Right atrium auricular region (tissue), 2 donors: ENCODE measurements at places on chromosomes 6 and 20.

DNA sequence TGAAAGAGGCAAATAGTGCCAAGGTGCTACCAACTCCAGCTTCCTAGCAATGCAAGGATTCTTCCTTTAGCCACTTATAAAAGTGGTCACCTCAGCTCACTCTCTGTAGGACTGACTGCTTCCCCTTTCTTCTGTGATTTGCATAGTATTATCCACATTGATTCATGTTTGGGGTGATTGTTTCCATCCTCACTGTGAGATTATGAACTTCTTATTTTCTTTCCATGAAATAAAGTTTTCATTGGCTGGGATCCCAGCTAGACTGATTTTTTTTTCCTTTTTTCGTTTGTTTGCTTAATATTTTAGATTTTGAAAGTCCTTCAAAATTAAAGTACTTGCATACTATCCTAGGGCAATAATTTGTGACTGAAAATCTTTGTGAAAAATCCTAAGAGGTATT lies 50.5 kb downstream of the EYA4 start:
- no peak for DNase-seq

- DNase-seq = no peak
Measured at GRCh38 chr20:29079769-29080690, 2177.4 kb upstream of the DEFB115 start.

GRCh38 chr6:5280920-5281319 lies 19.6 kb downstream of the FARS2 start:
- DNase-seq = no peak

GRCh38 chr6:2843138-2843740 lies 1.6 kb upstream of the SERPINB1 start:
- no peak for DNase-seq

GRCh38 chr6:100670056-100670455 lies 205.3 kb upstream of the SIM1 start:
- no peak for DNase-seq

DNA sequence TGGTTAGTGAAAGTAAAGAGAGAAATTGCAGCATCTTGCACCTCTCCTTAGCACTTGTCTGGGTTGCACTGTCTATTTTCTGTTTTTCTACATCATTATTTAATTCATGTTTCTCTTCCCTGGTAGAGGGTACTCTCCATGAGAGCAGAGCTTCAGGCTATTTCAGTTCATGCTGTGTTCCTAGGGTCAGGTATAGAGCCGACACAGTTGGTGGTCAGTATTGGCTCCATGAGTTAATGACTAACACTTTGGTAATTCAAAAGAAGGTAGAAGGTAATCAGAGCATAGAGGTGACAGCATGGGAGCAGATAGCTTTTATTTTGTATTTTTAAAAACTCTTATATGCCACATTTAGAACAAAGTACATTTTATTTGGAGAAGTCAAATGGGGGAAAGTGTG lies 42.7 kb downstream of the RIMS1 start:
- no peak for DNase-seq

DNA sequence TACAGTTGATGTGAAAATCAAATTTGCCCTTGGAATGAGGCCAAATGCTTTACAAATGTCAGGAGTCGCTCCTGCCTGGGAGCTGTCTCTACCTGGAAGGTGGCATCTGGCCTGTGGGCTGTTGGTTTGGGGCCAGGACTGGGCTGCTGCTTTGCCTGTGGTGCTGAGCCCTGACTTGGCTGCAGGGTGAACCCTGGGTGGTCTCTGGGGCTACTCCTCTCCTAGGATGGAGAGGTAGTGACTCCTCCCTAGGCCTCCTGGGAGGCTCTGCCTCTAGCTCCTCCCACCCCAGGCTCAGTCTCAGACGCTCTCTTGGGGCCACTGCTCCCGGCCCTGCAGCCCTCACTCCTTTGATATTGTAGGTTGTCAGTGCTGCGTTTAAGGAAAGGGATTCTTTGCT lies 47.5 kb downstream of the EFCAB8 start:
- no peak for DNase-seq

- DNase-seq = no peak
Measured at GRCh38 chr20:52434041-52434425, 242.5 kb upstream of the ZFP64 start.

DNA sequence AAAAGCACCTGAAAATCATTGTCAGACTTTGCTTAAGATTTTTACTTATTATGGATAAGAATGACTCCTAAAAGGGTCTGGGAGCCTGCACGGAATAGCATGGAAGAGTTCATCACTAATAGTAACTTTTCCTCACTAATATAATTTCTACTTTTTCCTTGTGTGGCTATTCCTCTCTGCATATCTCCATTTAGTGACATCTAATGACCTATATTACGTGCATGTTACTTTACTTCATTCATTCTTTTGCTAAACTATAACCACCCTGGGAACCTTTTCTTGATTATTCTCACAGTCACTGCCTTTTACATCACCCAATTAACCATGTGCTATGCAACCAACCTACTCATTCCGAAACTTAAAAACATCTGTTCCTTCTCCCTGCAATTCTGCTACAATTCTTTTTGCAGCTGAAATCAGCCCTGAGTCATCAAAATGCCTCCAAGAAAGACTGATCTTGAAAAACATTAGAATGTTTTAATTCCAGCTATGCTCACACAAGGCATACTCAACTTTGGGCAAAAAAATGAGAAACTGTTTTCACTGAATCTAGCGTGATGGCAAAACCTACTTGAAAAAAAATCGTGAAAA lies 313.3 kb downstream of the RNGTT start:
- no peak for DNase-seq

DNA sequence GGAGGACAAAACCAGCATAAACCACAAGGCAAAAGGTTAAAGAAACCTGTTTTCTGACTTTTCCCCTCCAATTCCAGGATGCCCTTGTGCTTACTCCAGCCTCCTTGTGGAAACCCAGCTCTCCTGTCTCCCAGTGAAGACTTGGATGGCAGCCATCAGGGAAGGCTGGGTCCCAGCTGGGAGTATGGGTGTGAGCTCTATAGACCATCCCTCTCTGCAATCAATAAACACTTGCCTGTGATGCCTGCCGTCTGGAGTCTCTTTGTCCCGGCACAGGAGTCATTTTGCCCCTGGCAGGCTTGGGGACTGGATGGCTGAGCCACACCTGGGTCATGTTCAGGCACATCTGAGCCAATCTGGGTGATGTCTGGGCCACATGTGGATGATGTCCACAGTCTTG lies 26.6 kb downstream of the BPIFB1 start:
- DNase-seq = no peak

- DNase-seq = no peak
Measured at GRCh38 chr6:125132058-125132457, 21.5 kb upstream of the TPD52L1 start.

DNA sequence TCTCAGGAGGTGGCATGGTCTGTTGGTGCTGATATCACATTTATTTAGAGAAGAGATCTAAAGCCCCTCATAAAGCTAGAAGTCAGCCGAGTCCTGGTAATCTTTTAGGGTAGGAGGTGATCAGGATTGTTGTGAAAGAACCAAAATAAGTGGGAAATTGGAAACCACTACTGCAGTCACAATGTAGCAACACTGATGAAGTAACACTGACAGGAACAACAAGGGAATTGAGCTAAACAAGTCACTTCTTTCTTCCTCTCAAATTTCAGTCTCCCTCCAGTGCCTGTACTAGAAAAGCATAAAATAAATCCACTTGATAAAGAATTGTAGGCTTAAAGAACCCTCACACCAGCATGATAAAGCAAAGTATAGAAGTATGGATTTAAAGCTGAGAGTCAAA lies 1509.0 kb downstream of the GRIK2 start:
- DNase-seq = no peak

- DNase-seq = no peak
Measured at GRCh38 chr6:140370976-140371870, 996.8 kb upstream of the CITED2 start.

DNA sequence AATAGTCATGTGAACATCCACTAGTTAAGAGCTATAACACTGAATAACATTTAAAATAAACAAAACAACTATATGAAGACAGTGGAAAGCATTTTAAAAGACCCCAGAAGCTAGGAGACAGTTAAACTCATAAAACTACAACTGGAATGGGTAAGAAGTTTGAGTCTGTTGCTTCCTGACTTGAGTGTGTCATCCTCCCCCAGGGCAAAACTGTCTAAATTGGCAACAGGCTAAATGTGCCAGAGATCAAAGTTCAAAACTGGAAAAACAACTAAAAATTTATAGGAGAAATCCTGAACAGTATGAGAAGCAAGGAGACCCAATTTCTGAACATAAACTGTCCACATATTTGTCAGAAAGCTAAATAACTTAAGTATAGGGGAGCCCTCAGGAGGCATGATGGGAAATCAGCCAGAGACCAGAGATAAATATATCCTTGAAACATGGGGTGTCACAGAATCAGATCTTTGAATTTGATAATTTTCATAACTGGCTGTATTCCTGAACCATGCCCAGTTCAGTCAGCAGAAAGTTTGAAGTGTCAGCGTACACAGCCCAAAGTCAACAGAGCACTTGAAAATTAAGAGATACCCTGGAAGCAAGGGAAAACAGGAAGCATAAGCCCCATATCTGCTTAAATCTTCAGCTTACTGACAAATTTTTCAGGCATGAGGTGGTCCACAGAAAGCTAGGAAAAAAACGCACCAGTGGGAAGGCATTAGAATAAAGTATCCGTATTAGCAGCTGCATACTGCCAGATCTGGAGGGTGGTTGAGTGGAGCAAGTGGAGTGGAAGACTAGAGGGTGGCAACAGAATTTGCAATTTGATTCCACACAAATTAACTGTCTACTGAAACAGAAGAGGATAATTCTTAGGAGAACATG lies 516.1 kb upstream of the MAN1A1 start:
- DNase-seq = no peak

- no peak for DNase-seq
Measured at GRCh38 chr6:40856271-40856670, 182.8 kb downstream of the UNC5CL start.

DNA sequence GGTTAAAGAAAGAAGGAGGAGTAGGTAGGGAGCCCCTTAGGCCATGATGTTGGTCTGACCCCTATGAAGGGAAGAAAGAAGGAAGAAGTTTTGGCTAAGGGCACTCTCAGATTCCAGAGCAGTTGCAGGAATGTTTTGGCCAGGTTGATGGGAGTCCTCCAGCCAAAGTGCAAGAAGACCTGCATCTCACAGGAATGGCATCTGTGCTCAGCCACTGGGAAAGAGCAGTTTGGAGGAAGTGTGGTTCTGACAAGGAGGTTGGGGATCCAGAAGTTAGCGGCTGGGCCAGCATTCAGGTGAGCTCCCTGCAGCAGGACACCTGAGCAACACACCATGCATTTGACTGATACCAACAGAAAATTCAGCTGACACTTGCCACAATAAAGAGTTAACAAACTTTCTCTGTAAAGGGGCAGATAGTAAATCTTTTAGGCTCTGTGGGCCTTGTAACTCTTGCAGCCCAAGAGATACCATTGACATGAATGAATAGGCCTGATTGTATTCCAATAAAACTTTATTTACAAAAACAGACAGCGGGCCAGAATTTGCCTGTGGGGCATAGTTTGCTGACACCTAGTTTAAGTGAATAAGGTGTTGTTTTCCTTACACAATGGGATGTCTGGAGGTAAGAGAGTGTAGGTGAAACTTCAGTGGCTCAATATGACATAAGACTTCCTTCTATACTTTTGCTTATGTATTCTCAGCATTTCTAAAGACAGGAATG lies 71.0 kb downstream of the EDN1 start:
- DNase-seq = no peak

GRCh38 chr20:4962241-4962855 lies 39.0 kb downstream of the SLC23A2 start:
- no peak for DNase-seq

GRCh38 chr20:51345601-51346101 lies 196.9 kb downstream of the NFATC2 start:
- DNase-seq = peak; percentile 62

DNA sequence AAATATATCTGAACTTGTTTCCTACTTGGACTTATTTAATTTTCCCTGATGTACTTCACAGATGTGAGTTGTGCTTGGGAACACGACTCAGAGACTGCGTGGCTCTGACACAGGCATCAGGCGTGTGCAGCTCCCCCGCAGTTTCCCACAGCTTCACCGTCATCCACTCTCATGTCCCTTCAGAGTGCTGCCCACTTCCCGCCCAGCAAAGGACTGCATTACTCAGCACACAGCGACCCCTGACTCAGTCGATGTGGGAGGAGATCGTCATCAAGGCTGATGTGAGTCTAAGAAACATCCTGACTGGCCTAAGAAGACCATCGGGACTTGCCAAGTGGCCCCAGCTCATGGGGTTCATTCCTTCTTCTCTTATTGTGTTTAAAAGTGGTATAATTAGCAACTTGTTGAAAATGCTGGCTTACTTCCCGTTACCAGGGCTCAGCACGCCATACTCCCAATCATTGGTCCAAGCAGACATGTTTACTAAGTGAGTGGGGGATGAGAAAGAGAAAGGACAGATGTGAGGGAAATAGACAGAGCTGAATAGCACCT lies 539.4 kb upstream of the JARID2 start:
- DNase-seq = peak; percentile 81

- DNase-seq = no peak
Measured at GRCh38 chr6:25476126-25476525, 175.9 kb upstream of the SCGN start.

GRCh38 chr6:159462431-159462830 lies 230.6 kb downstream of the SOD2 start:
- no peak for DNase-seq

DNA sequence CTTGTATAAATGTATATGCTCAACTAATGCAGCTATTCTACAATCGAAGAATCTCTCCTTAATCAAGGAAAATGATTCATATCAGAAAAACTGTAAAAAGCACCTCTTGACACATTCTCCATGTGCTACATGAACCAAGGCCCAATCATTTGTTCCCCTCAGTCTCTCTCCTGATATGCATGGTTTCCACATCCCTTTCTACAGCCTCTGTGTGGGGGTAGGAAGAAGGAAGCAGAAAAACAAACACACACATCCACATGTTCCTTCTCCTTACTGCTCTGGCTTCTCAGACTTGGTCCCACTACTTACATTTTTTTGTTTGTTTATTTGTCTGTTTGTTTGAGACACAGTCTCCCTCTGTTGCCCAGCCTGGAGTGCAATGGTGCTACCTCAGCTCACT lies 510.5 kb downstream of the PRKN start:
- DNase-seq = no peak

- DNase-seq = no peak
Measured at GRCh38 chr6:130843575-130844320, 16.5 kb downstream of the SMLR1 start.

GRCh38 chr20:25484224-25484846 lies 76.9 kb downstream of the GINS1 start:
- no peak for DNase-seq

DNA sequence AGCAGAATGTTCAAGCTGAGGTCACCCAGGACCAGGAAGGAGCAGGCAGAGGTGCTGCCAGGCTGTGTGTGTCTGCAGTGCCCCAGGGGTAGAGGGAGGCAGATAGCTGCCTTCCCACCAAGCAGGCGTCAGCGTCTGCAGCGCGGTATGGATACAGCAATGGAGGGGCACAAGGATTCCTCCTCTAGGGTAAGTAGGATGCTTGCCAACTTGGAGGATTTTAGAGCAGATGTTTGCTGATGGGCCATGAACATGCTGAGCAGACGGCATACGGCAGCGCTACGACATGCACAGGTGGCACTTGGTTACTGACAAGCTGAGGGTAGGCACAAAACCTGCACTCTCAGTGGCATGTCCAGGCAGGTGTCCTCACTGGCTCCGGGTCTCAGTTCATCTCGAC lies 48.1 kb downstream of the PSMG4 start:
- no peak for DNase-seq
